Caudate nucleus (tissue), 63 donors: ENCODE measurements at places on chromosomes 11 and 22.

DNA sequence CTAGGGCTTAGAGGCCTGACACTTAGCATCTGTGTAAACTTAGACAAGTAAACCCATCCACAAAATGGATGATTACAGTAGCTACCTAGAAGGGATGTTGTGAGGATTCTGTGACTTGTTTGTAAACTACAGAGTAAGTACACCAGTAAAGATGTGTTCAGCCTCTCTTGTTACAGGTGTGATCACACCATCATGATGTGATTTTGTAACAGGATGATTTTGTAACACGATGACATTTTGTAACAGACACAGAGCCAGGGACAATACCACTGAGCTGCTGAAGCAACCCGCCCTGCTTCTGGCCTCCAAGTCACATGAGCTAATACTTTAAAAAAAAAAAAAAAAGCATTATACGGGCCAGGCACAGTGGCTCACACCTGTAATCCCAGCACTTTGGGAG is 17.0 kb downstream of the FADD start:
- DNase-seq = no peak

DNA sequence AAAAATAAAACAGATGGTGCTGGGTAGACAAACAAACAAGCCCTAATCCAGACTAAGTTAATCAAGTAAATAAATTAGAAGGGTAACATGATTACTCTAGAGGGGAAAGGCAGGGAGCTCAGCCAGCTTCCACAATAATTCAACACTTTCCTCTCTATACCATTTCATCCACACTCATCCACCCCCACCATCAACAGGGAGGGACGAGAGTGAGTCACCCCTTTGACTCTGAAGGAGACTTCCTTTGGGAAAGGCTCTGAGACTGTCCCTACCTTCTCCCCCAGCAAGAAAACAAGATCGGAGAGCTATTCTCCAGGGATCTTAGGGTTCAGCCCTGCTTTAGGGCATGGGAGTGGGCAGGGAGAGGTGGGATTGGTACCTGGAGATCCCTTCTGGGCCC is 33.1 kb downstream of the TRIM66 start:
- no peak for DNase-seq

- no peak for DNase-seq
Measured at GRCh38 chr22:43740587-43741270, 71.4 kb downstream of the EFCAB6 start.

- no peak for DNase-seq
Measured at GRCh38 chr22:46590334-46590733, 29.9 kb upstream of the GRAMD4 start.

DNA sequence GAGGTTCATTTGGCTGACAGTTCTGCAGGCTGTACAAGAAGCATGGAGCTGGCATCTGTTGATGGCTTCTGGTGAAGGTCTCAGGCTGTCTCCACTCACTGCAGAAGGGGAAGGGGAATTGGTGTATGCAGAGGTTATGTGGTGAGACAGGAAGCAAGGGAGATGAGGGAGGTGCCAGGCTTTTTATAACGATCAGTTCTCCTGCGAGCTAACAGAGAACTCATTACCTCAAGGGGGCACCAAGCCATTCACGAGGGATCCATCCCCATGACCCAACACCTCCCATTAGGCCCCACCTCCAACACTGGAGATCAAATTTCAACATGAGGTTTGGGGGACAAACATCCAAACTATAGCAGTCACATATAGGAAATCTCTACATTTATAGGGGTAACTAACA is 38.7 kb upstream of the E2F8 start:
- DNase-seq = no peak

- DNase-seq = peak; percentile 12
Measured at GRCh38 chr11:96339706-96340554, 3.1 kb downstream of the MAML2 start.

DNA sequence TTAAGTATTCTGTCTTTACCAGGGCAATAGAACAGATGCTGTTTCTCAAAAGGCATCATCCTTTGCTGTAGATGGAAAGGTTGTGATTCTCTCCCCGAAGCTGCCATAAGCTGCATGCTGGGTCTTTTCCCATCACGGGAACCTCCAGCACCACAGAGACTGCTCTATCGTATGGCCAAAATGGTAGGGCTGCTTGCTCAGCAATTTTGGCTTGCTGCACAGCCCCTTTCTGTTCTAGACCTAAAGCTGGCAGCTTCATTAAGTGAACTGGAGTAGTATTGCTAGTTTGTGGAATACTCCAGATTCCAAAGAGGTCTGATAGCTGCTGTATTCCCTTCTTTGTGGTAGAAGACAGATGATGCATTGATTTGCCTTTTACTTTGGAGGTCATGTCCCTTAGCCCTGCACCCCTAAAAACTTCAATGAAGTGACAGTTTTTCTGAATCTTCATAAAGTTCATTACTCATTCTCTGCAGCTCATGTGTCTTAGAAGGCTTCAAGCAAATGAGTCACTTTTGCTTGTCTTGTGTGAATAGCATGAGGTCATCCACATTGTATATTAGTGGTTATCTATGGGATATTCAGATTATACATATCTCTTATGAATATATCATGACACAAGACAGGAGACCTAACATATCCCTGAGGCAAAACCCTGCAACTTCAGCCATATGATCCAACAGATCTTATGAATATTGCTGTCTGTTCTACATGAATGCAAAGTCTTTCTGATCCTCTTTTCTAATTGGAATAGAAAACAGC is 245.3 kb downstream of the FAM76B start:
- DNase-seq = no peak

- no peak for DNase-seq
Measured at GRCh38 chr11:134725716-134726639, 313.9 kb upstream of the B3GAT1 start.

DNA sequence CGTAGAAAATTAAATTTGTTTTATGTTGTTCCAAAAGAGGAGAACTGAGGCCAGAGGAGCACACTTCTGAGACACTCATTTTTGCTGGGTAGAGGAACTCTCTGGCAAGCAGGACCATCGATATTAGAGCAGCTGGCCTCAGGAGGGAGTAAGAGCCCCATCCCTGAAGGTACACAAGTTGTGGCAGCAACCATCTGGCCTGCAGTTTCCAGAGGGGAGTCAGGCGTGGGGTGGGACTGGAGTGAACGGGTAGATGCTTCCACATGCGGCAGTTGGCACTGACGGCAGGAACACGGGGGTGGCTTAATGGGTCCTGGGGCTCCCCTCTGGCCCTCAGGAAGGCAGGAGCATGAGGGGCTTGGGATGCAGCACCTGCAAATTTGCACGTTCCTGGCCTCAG is 13.2 kb upstream of the SSTR3 start:
- no peak for DNase-seq

GRCh38 chr22:44592126-44592823 is 94.2 kb upstream of the RTL6 start:
- DNase-seq = no peak

GRCh38 chr11:98358551-98358950 is 662.2 kb upstream of the CNTN5 start:
- DNase-seq = no peak

DNA sequence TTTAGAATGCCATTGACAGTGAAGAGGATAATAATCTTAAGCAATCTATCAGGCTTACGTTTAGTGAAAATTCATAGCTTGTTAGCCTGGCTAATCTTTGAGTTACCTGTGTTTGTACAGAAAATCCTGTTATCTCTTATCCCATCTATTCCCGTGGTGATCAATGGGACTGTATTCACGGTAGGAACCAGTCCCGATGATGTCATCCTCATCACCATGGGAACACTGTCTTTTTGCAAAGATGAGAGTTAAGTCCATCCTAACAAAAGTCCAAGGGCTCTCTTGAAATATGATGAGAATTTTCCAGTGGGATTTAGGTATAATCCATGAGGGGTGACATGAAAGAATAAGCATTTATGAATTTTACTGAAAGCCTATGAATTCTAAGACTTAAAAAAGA is 762.2 kb downstream of the ETS1 start:
- no peak for DNase-seq

DNA sequence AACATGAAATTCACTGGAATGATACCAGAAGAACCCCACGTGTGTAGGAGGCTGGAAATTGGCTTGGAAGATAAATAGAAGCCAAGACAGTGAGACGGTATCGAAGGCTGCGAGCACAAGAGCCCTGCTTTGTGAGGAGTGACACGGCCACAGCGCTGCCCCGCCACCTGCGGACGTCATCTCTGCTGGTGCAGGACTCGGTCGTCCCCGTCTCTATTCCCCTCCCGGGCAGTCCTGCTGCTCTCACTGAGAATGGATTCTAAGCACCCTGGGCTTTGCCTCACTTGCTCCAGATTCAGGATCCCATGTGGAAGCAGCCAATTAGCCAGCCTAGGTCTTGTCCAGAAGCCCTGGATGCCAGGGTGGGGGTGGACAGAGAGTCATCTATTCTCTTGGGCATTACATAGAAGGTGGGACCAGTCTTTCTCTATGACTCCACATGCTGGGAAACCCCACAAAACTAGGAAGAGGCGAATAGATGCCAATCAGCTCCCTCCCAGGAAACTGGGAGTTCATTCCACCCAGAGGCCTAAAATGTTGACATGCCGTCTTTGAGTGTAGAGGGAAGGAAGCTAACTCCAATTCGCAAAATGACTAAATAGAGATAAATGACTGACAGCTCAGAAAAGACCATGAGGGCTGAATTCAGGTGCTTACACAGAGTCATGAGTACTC is 25.1 kb downstream of the APOL3 start:
- DNase-seq = no peak

- no peak for DNase-seq
Measured at GRCh38 chr11:46322759-46323158, 24.5 kb upstream of the DGKZ start.

DNA sequence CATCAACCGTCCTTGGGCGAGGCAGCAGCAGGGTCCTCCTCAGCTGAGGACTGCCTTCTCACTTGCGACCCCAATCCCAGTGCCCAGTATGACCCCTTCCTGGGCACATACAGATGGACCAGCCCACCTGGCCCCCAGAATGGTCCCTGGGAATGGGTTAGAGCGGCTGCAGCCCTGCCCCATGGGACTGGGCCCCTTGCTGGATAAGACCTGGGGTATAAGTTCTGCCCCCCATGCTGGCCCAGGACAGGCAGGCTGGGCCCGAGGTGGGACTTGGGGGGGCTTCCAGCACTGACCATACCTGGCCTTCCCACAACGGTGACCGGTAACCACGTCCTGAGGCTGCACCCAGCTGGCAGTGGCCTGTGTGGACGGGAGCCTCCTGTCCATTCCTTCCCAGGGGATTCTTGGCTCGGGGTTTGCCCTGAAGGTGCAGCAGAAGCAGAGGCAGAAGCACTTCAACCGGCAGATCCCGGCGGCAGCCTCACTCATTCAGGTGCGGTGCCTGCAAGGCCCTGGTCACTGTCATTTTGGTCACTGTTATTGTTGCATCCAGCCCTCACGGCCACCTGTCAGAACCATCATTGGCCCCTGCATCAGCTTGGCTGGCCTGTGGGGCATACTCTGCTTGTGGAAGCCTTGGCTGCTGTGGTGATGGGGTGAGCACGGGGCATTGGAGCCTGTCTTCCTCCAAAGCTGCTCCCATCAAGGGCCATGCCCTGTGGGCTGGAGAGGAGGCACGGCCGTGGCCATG is 114.8 kb downstream of the KCNQ1OT1 start:
- no peak for DNase-seq

GRCh38 chr11:85423316-85423715 is 203.8 kb downstream of the DLG2 start:
- DNase-seq = no peak

- no peak for DNase-seq
Measured at GRCh38 chr11:85595285-85595884, 31.8 kb downstream of the DLG2 start.

- DNase-seq = no peak
Measured at GRCh38 chr22:34236527-34236926, 316.3 kb upstream of the LARGE1 start.

GRCh38 chr22:50599816-50600455 is 657 bp upstream of the MAPK8IP2 start:
- no peak for DNase-seq

- no peak for DNase-seq
Measured at GRCh38 chr11:19802773-19803293, 90.2 kb downstream of the NAV2 start.

GRCh38 chr11:99968336-99968735 is 718.8 kb upstream of the ARHGAP42 start:
- DNase-seq = no peak

GRCh38 chr22:22507743-22508273 is 734 bp downstream of the ZNF280B start:
- no peak for DNase-seq

DNA sequence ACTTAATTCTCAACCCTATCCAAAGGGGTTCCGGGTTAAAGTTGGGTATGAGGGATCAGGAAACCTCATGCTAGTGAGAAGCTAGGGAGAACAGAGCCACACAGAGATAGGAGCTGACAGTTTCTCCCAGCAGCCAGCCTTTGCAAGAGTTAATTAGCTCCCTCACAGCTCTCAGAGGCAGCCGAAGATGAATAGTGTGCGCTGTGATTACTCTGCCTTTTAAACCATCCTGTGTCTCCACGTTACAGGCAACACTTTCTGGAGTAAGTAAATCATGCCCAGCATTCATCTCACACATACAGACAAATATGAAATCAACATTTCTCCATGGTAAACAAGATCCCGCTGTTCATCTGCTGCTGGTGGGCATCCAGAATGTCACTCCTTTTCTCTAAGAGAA is 429.6 kb downstream of the INSC start:
- no peak for DNase-seq
